HTR-8/SVneo (cell line): ENCODE measurements at places on chromosomes 2 and 18.

GRCh38 chr18:56036741-56037140 is 448.7 kb upstream of the TCF4 start:
- no peak for DNase-seq

DNA sequence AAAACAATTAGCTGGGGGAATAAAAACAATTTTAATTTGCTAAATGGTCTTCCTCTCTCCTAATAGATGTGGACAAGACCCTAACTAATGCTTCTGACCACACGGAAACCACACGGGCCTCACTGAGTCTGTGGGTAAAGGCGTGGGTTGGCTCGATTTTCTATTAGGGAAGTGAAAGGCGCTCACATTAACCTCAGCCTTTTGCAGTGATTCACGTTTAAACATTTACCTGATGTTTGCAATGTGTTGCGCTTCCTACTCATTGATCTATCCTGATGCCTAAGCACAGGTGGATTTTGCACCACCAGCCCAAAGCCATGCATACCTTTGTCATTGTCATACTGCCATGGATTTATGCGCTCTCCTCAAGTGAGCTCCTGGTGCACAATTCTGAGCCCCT is 35.6 kb upstream of the NRP2 start:
- no peak for DNase-seq

GRCh38 chr2:14673351-14673875 is 40.9 kb downstream of the LRATD1 start:
- DNase-seq, result no peak

DNA sequence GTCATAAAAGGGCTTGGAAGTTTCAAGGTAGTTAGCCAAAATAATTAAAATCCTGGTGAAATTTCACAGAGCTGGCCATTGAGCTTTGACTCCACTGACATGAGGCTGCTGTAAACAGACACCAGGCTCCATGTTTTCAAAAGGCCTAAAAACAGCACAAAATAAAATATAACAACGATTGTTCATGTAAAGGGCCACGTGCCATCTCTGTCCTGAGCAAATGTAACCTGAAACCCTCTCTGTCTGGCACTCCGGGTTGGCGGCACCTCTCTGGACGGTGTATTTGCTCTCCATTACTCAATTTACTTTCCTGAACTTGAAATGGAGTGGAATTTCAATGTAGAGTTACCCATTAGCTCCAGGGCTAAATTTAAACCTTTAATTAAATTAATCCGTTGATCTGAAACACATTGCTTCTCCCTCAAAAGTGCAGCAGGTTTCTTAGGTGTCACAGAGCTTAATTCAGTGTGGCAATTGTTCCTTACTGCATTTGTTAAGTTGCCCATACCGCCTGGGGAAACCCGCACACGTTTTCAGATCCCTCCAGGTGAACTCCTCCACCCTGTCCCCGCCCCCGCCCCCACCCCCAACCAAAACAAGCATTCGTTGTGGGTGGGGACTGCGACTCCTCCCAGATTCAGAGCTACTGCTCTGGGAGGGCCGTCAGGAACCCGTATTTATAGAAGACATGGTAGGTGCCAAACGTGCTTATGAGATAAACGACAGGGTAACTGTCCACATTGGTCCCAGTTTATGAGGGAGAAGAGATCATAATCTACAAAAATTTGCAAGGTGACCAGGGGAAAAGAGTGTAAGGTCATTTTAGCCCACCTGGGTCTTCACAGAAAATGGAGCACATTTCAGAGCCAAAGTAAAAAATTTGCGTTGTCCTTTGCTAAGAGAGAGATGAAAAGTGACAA is 1.2 kb upstream of the CABLES1 start:
- no peak for DNase-seq

- DNase-seq, result no peak
Measured at GRCh38 chr2:240624950-240625621, at the start of gene GPR35. Gene GPR35, plus strand, starts transcription at chr2:240625480. Its CDS starts 4,473 bp downstream, at chr2:240629953.

- DNase-seq, result no peak
Measured at GRCh38 chr2:14223576-14223975, 408.9 kb upstream of the LRATD1 start.

DNA sequence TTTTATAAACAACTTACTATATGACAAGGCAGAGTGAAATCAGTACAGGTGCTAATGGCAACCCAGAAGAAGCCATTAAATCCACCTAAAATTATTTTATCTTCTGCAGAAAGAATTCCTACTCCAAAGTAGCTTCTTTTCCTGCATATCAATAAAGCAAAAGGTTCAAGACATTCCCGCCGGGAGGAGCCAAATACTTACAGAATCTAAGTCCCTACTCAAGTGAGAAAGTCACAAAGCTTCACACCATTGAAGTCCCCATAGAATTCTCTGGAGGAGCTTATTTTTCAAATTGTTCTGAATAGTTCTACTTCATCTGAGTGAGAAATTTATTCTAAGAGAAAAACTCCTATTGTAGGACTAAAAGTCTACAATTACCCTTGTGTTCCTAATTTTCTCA is 233.7 kb upstream of the HNRNPA3 start:
- DNase-seq, result no peak

GRCh38 chr2:30293303-30293921 is 62.1 kb downstream of the LBH start:
- peak; percentile 55 for DNase-seq

- DNase-seq, result no peak
Measured at GRCh38 chr2:24924266-24924665, 4.2 kb upstream of the ADCY3 start.

GRCh38 chr18:61589724-61590065 is 256.5 kb downstream of the CDH20 start:
- no peak for DNase-seq

DNA sequence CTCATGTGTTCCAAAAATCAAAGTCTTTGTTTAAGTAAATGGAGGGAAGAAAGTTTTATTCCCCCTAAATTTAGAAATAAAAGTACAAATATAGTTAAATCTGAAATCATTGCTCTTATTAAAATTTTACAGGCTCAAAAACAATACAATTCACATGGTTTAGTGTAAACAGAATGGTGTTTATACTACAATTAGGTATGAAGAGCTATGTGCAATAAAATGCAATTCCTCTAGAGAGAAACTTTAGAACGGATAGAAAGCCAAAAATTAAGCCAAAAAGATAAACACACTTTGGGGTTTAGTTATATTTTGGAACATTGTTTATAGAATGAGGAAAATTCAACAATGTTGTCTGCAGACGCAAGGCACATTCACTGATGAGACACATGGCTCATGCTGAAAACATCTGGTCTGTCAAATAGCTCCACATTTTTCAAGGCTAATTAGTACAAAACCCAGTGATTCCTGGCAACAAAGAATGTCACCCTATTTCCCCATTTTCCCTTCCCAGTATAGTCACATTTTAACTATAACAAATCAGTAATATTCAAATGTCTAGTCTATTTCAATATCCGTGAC is 103.3 kb downstream of the EXOC6B start:
- no peak for DNase-seq

DNA sequence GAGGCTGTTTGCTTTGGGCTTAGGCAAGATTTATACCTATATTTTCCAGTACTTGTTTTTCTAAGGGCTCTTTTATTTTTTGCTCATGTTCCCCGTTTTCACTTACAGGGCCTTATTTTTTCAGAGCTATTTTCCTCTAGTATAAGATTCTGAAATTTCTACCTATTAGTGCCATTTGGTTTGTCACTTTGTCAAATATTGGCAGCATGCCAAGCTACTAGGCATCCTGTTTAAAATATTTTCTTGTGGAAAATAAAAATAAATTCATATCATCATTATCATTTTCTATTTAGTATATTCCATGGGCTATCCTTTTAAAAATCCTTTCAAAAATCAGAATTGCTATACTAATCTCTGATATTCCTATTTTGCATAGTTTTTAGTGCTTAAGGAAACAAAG is 64.8 kb upstream of the CHST9 start:
- DNase-seq, result no peak

- no peak for DNase-seq
Measured at GRCh38 chr2:229660391-229660790, 54.0 kb downstream of the DNER start.

GRCh38 chr2:172999641-173000386 is 75.8 kb upstream of the MAP3K20 start:
- no peak for DNase-seq

DNA sequence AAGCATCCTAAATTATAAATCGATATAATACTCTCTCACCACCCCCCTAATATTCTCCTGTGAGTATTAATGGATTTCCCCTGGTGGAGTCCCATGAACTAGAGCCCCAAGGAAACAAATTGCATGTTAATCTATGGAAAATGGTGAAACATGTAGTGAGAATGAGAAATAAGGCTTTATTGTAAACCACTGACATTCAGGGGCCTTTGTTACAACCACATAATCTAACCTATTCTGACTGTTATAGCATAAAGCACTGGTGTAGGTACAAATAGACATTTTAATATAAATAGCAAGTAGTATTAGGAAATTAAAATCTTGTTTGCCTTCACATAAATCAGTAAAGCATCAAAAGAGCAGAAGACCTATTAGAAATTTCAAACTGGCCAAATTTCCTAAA is 65.3 kb upstream of the TLK1 start:
- no peak for DNase-seq
